ENCODE measurements at places on chromosomes 11 and 22. TPM values are rescaled to one million over a fixed set of nuclear protein-coding genes. Genes with fewer than 3 reads are reported as not detected.

GRCh38 chr11:12941671-12942070 lies 67.4 kb upstream of the RASSF10 start:
- no peak for DNase-seq

DNA sequence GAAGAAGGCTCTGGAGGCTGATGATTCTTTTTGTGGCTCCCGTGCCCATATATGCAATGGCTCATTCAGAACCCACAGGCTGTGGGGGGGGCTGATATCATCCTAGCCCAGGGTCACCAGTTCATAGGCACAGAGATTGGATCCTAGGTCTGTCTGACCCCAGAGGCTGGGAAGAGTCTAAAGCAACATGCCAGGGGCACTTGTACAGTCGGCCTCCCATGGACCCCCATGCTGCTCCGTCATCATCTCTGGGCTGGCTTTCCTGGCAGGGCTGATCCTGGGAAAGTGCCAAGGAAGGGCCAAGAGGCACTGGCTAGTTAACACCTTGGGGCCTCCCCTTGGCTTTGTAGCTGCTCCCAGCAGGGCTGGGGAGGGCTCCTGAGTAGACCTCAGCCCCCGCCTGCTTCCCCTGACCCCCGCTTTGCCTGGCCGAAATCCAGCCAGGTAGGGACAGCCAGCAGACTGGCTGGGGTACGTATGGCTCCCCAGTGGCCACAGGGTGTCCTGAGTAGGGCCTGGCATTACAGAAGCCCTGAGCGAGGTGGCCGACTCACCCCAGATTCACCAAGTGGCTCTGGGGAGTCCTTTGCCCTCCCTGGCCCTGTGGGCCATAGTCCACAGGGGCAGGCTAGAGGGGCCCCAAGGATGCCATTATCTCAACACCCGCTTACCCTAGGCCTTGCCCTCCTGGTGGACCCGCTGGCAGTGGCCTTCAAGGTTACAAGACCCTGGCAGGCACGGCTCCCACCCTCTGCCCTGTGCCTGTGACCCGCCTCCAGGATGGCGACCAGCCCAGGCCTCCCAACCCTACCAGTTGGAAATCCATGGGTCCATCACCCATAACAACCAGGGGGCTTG lies 22.5 kb downstream of the FADS3 start:
- DNase-seq: no peak

- no peak for DNase-seq
Measured at GRCh38 chr11:25899617-25900160, 432.2 kb upstream of the ANO3 start.

The ZNF215 gene
- 3.9 TPM for polyA plus RNA-seq

The MS4A6A gene
- polyA plus RNA-seq: 15.9 TPM

The TBX10 gene
- polyA plus RNA-seq: 0.22 TPM

DNA sequence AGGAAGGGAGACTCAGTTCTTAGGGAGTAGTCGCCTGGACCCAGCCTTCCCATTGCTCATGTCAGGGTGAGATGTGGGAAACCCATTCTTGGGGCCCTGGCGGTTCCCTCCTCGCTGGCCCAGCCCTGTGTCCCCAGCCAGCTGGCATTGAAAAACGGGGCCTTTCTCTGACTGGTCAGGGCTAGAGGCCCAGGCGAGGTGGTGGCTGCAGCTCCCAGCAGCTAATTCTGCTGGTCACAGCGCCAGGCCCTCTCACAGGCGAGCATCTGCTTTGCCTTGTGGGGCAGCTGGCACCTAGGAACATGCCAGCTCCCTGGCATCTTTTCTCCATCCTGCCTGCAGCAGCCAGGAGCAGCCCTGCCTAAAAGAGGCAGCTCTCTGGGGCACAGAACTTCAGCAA lies 20.1 kb downstream of the TSPAN18 start:
- DNase-seq: no peak

DNA sequence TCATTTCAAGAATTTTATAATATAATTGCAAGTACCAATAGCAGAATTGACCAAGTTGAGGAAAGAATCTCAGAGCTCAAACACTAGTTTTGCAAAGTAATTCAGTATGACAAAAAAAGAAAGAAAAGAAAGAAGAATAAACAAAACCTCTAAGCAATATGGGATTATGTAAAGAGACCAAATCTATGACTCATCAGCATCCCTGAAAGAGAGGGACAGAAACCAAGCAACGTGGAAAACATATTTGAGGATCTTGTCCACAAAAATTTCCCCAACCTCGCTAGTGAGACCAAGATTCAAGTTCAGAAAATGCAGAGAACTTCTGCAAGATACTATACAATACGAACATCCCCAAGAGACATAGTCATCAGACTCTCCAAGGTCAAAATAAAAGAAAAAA lies 203.7 kb upstream of the DDI1 start:
- DNase-seq: no peak

The OSM gene
- 0.34 TPM for polyA plus RNA-seq

GRCh38 chr11:116774661-116775060 lies 1.9 kb upstream of the BUD13 start:
- DNase-seq: no peak
